ENCODE measurements at places on chromosomes 3 and 15. TPM values are rescaled to one million over a fixed set of nuclear protein-coding genes. Genes with fewer than 3 reads are reported as not detected.

Gene GHRL
- total RNA-seq, result not detected

Gene CLDN16
- total RNA-seq, result not detected

Gene GOLGA8H
- total RNA-seq, result 0.79 TPM

Gene SPINK8
- total RNA-seq, result not detected

Gene SLC24A5
- not detected for total RNA-seq
